Dermis microvascular lymphatic vessel endothelial cell (primary cell): ENCODE measurements at places on chromosomes 12 and 14.

- no peak for DNase-seq
Observed at GRCh38 chr12:94670898-94671297, 20.5 kb upstream of the TMCC3 start.

GRCh38 chr12:78101946-78102635 is 271.4 kb downstream of the NAV3 start:
- DNase-seq: no peak

GRCh38 chr14:25041898-25042297 is 8.0 kb downstream of the STXBP6 start:
- no peak for DNase-seq

DNA sequence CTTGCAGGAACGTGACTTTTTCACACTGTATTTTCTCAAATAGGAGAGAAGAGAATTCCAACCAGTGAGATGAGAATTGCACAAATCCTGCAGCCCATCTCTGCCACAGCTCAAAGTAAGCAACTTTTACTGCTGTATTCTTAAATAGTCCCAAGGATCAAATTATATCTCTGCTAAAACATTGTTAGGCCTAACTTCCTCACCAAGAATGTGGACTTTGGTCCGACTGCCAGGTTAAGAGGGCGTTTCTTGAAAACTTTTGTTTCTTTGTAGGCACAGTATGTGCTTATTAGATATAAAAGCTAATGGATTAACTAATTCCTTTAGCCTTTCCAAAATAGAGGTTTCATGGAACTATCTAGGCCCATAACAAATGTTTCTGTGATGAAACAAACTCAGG is 61.4 kb upstream of the IFNG-AS1 start:
- no peak for DNase-seq

DNA sequence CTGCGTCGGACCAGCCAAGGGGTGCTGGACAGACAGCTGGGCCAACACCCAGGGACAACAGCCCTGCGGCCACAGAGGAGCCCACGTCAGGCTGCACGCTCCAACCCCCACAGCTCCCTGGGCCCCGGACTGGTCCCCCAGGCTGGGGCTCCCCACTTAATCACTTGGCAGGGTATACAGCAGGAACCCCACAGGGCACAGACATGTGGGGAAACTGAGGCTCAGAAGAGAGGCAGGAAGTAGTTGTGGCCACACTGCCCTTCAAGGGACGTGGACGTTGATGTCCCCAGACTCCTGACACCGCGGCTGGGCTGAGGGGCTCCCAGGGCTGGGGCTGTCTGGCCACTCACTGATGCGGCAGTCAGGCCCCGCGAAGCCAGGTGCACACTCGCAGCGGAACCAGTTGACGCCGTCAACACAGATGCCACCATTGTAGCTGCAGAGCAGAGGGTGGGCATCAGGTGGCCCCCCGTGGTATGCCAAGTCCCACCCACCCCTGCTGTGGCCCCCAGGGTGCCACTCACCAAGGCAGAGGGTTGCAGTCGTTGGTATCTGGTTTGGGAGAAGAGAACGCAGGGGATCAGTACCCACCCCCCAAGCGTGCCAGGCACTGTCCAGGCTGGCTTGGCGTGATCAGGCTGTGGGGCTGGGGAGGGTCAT is 21.5 kb downstream of the JAG2 start:
- DNase-seq: no peak

- DNase-seq: no peak
Observed at GRCh38 chr12:46460682-46461210, 88.2 kb upstream of the SLC38A2 start.

- no peak for DNase-seq
Observed at GRCh38 chr12:29710104-29710503, 73.6 kb downstream of the TMTC1 start.

DNA sequence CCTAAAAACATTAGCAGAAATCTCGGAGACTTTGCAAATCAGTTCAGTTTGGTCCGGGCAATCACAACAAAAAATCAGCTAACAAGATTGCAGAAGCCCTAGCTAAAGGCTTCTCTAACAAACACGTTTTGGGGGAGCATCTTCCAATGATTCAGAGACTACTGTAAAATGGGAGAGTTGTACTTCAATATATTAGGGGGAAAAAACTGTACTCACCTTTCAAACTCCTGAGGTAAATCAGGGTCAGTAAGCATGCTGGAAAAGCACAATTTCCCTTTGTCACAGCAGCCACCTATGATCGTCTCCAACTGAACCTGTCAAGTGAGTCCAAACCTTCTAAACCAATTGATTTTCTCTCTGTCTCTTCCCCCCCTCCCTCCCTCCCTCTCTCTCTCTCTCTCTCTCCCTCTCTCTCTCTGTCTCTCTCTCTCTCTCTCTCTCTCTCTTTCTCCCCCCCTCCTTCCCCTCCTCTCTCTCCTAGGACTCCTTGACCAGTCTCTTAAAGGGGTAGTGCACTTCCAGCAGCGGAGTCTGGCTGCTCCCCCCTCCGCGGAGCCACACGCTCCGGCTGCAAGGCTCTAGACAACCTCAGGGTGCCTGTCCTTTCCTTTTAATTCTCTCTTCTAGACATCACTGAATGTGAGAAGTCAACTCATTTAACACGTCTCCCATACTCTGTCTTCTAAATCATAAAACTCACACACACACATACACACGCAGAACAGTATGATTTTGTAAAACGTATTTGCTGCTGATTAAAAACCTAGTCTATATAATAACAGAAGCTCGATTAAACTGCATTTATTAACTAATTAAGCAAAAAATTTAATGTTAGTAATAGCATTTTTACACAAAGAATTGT is at the start of gene SOX5:
Gene SOX5 (minus strand): TSS at position 323 of the 862 bp plus-strand sequence. CDS start 69 bp downstream, at position 254.
- DNase-seq: no peak

DNA sequence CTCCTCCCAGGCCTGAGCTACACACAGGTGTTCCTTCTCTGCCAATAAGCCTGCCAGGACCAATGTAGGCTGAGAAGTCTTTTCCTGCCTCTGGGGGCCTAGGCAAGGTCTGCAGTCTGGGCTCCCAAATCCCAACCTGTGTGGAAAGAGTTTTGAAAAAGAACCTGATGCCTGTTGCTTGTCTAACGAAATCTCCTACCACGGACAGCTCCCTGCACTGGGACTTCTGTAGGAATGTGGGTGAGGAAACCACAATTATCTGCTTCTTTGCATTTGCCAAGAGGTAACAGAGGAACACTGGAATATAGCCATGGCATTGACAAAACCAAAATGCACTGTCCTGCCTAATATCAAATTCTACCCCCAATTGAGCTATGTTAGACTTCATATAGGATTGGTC is 877.0 kb upstream of the TMEM132C start:
- DNase-seq: no peak

DNA sequence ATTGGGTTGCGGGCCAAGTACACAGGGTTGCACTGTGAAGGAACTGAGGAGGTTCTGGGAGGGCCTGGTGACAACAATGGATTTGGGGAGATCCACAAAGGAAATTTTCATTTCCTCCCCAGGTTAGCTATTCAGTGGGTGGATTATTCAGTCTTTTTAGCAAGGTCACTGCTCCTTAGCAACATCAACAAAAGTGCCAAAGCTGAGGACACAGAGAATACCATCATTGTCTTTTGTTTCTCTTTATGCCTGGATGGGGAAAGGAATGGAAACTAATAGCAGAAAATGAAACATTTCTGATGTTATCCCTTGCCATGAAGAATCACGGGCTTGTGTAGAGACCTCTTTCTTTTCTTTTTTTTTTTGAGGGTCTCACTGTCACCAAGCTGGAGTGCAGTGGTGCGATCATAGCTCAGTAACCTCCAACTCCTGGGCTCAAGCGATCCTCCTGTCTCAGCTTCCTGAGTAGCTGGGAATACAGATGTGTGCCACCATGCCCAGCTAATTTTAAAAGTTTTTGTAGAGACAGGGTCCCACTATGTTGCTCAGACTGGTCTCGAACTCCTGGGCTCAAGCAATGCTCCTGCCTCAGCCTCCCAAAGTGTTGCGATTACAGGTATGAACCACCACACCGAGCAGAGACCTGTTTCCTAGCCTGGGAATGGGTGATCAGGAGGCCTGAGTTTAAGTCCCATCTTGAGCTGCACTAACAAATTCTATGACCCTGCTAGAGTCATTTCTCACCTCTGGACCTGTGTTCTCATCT is 6.5 kb downstream of the PPP1R3E start:
- no peak for DNase-seq

GRCh38 chr12:82651489-82651888 is 35.2 kb upstream of the TMTC2 start:
- no peak for DNase-seq

GRCh38 chr12:112198120-112198733 is 72.9 kb downstream of the TRAFD1 start:
- DNase-seq: peak; percentile 47
